ENCODE measurements at places on chromosomes 4 and X.

DNA sequence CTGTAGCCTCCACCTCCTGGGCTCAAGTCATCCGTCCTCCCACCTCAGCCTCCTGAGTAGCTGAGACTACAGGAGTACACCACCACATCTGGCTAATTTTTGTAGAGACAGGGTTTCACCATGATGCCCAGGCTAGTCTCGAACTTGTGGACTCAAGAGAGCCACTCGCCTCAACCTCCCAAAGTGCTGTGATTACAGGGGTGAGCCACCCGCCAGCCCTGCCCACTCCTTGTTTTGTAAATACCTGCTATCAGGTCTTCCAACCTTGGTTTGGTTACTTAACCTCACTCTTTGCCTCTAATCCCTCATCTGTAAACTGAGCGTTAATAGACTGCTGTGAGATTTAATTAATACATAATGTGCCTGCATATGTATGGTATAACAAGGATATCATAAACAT lies 803 bp downstream of the CNGA1 start:
- no peak for DNase-seq

- no peak for DNase-seq
Observed at GRCh38 chrX:102535958-102536357, 19.4 kb upstream of the TMSB15A start.

- DNase-seq: no peak
Observed at GRCh38 chr4:38751341-38752010, 31.3 kb downstream of the TLR10 start.

DNA sequence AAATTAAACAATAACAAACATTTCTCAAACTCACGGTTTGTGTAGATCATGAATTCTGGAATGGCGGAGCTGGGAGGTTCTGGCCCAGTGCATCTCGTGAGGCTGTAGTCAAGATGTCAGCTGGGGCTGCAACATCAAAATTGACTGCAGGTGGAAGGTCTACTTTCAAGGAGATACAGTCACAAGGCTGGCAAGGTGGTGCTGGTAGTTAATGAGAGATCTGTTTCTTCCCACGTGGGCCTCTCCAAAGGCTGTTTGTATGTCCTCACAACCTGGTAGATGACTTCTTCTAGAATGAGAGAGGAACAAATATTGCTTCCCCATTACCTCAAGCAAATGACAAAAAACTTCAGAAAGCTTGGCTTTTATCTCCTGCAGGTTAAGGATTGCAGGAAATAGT lies 8.0 kb upstream of the PRDX4 start:
- no peak for DNase-seq

DNA sequence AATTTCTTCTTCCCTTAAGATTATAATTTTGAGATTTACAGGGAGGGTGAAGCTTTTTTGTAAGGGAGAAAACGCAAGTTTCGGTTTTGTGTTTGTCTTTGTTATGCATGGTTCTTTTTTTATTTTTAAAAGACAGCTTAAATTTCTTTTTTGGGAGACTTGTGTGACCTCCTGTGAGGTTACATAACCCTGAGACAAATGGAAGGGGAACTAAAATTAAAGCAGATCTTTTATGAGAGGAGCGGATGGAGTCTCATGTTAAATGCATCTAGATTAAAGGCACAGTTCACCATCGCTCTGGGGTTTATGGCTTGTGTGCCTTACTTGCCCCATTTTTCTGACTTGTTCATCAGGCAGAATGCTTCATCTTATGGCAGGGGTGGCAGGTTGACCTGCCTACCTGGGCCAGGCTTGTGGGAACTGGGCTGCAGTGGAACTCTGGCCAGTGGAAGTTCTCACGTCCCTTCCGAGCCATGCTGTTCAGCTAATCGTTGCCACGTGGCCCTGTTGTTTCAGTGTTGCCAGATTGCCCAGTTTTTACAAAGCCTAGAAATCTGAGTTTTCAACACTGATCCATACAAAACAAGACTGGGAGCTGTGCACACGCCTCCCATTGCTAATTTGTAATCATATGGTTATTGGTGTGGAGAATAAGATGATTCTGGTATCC lies 291.8 kb downstream of the ARHGAP10 start:
- DNase-seq: no peak

DNA sequence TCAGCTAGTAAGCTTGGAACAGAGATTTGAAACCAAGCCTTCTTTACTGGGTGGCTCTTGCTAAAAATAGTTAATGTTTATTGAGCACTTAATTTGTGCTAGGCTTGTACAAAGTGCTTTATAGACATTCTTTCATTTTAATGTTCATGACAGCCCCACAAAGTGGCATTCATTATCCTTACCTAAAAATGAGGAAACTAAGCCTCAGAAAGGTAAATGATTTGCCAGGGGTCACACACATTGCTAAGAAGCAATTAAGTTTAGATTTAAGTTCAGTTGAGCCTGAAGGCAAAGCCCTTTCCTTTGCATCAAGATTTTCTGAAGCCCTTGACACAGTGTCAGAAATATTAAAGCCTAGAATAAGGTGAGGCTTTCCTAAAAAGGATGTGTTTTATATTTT lies 327.5 kb upstream of the FGF13 start:
- no peak for DNase-seq

GRCh38 chr4:26736621-26737020 lies 124.0 kb upstream of the STIM2 start:
- no peak for DNase-seq

DNA sequence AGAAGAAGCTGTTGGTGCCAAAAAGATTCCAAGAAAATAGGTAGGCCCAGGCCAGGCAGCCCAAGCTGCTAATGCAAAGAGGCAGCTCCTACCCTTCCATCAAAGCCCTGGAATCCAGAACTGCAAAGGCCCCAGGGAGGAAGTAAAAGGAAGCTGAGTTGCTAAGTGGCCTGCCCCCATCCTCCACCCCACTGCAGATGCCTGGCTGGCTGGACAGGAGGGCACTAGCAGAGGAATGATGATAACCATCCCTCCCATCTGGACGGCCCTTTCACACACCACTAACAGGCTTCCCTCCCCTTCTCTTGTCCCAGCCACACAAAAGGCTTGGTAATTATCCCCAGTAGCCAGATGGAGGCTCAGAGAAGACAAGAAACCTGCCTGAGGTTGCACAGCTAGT lies 32.4 kb upstream of the PJA1 start:
- DNase-seq: no peak

DNA sequence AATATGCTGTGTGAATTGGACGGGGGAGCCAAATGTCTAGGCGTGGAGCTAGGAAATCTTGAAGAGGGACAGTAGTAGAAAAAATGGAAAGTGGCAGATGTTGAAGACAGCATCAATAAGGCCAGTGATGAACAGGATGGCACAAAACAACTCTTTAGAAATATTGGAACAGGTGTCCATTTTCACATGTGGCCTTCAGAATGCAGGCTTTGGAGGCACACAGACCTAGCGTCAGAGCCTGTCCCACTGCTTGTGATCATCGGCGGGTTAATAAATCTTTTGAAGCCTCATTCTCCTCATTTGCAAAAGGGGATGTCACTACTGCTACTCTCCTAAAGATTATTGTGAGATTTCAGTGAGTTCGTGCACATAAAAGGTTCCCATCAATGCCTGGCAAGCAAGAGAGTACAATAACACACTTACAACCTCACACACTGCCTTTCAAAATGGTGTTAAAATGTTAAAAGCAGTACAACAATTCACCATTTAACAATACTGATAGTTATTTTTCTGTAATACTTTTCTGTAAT lies 2.4 kb downstream of the PDLIM3 start:
- DNase-seq: no peak

- DNase-seq: no peak
Observed at GRCh38 chr4:10736895-10737294, 52.3 kb upstream of the CLNK start.

DNA sequence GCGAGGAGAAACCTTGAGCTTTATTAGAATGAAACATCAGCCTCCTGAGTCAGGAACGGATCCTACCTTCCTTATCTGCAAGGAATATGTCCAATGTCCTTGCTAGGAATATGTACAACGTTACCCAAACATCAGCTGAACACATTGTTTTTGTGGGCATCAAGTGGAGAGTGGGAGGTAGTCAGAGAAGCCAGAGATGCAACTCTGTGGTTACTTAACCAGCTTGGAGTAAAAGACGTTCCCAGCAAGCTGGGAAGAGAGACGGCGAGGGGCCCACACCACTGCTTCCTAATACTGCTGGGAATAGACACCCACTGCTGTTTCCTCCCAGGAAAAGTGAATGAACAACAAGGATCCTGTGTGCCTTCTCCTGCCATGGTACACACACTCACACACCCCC lies 74.4 kb upstream of the PLAC1 start:
- no peak for DNase-seq

GRCh38 chr4:77815636-77816035 lies 3.5 kb downstream of the CNOT6L start:
- peak; percentile 68 for DNase-seq

- no peak for DNase-seq
Observed at GRCh38 chrX:121128925-121129877, 81.8 kb downstream of the GLUD2 start.

GRCh38 chr4:189096717-189097116 lies 844.0 kb upstream of the FRG1 start:
- DNase-seq: no peak

- DNase-seq: no peak
Observed at GRCh38 chr4:142085513-142086292, 449.3 kb downstream of the IL15 start.

DNA sequence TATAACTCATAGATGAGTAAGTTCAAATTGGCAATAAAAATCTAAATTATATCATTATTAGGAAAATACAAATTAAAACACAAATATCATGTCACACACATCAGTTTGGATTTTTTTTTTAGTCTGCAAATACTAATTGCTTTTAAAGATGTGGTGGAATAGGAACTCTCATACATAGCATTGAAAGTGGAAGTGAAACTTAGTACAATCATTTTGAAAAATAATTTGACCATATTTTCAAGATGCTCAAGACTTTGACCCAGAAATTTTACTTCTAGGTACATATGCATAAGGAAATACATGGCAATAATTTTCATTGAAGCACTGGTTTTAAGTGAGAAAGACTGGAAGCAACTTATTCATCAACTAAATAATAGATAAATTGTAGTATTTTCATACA lies 147.5 kb upstream of the SMIM31 start:
- DNase-seq: no peak

GRCh38 chr4:145884775-145885174 lies 53.8 kb downstream of the ZNF827 start:
- DNase-seq: no peak

- peak; percentile 61 for DNase-seq
Observed at GRCh38 chrX:53682885-53683555, 3.5 kb downstream of the HUWE1 start.

GRCh38 chrX:40154853-40155588 lies 57.3 kb upstream of the BCOR start:
- DNase-seq: no peak

- no peak for DNase-seq
Observed at GRCh38 chr4:60088807-60089486, 1111.2 kb upstream of the ADGRL3 start.

DNA sequence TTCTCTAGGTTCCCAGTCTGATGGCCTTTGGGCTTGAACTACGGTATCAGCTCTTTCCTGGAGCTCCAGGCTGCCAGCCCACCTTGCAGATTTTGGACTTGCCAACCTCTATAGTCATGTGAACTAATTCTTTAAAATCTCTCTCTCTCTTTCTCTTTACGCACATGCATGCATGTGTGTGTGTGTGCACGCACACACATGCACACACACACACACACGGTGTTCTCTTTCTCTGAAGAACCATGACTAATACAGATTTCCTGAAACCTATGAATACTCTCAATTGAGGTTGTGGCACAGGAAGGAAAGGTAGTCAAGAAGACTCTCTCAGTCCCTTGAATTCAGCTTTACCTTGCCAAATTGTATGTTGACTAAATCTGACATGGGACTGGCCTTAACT lies 6.2 kb upstream of the ZCCHC13 start:
- no peak for DNase-seq

GRCh38 chr4:12403175-12403574 lies 974.5 kb upstream of the HS3ST1 start:
- no peak for DNase-seq

- no peak for DNase-seq
Observed at GRCh38 chrX:45622042-45622423, 421.4 kb upstream of the DIPK2B start.

GRCh38 chr4:179894066-179894778 lies 2349.0 kb upstream of the TENM3 start:
- DNase-seq: no peak
